ENCODE measurements at places on chromosomes 2 and 18.

DNA sequence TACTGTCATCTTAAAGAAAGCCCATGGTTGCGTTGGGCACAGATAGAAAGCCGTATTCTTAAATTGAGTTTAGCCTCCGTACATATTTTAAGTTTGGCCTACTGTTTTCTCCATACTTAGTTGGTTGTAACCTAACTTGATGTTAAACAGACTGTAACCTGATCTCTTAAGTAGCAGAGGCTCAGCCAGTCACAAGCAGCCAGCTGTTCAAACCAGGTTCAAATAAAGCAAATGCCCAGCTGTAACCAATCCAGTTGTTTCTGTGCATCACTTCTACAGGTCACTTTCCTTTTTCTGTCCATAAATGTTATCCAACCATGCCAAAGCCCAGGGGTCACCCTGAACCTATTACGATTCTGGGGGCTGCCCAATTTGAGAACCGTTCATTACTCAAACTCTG, 10.0 kb upstream of the THADA start:
- no peak for DNase-seq

GRCh38 chr2:190835303-190835930, 45.2 kb upstream of the GLS start:
- DNase-seq = no peak

- peak; percentile 14 for DNase-seq
Observed at GRCh38 chr2:31729442-31730092, 148.8 kb upstream of the SRD5A2 start.

GRCh38 chr2:71720283-71720560, 266.9 kb downstream of the DYSF start:
- no peak for DNase-seq

GRCh38 chr18:10249270-10249669, 205.2 kb upstream of the APCDD1 start:
- DNase-seq = no peak

- DNase-seq = no peak
Observed at GRCh38 chr2:31033032-31033431, 105.2 kb downstream of the GALNT14 start.

DNA sequence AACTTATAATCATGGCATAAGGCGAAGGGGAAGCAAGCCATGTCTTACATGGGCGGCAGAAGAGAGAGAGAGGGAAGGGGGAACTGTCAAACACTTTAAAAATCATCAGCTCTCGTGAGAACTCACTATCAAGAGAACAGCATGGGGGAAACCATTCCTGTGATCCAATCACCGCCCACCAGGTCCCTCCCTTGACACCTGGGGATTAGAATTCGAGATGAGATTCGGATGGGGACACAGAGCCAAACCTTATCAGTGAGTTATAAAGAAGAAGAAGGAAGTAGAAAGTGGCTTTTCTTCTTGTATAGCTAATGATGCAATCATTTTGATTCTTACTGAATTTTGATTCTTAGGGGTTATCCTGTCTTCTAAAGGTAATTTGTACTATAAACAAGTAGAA, 51.4 kb downstream of the SMCHD1 start:
- DNase-seq = no peak

DNA sequence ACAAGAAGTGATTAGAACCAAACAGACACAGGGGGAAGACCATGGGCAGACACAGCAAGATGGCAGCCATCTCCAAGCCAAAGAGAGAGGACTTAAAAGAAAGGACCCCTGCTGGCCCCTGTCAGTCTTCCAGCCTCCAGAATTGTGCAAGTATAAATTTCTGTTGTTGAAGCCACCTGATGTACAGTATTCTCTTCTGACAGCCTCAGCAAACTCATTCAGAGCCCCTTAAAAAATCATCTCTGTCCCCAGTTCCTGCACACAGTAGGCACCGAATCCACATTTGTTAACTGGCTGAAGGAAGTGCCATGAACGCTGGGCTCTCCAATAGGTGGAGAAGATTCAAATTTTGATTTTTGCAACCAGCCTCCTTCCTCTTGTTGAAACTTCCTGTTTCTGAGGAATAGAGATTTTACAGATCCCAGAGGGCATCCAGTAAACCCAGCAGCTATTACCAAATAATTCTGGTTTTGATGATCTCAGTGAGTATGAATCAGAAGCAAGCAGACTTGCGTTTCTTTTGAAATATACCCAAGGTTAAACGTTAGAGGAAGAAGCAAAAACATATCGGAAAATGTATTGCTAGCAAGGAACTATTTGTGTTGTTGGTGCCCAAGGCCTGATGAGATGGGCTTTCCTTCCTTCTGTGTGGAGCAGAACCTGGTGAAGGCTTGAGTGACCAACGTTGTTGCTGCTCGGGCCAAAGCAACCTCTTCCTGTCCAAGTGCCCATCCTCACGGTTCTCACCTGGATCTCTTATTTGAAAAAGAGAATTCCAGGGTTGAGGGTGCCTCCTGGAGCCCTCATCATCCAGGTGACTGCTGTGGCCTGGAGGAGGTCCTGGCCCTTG, 47.7 kb upstream of the PLB1 start:
- no peak for DNase-seq

DNA sequence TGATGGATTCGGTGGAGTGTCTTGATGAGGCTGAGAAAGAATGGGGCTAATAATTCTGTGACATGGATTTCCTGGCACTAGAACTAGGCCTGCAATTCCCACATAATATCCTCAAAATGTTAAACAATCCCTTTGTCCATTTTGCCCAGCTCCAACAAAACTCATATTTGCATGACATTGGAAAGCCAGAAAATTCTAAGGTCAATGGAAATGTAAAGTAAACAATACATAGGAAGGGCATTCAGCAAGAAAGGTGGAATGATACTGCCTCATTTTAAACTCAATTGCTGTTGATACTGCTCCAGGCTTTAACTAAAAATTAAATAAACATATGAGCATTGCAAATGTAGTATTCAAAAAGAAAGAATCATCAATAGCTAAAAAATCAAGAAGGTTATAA, 434.8 kb upstream of the SLC8A1 start:
- DNase-seq = no peak

GRCh38 chr2:85353876-85354285, 447 bp downstream of the RETSAT start:
- no peak for DNase-seq

GRCh38 chr18:30556112-30556511, 486.4 kb downstream of the DSC3 start:
- no peak for DNase-seq

DNA sequence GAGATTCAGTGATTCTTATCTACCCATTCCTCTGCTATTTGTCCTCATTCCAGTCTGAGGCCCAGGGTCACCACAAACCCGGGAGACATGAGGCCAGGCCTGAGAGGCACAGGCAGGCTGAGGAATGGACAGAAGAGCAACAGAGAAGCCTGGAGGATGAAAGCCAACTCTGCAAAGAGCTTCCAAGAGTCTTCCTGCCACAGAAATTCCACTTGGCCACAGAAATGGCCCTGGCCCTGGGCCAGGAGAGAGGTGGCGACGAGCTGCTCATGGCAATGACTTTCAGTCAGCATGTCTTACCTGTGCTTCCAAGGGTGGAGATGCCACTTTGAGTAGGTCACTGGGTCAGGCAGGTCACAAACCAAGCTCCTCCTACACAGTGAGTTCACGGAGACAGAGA, 155.3 kb upstream of the PKDCC start:
- no peak for DNase-seq

- no peak for DNase-seq
Observed at GRCh38 chr2:176781570-176782217, 430.9 kb upstream of the HNRNPA3 start.

DNA sequence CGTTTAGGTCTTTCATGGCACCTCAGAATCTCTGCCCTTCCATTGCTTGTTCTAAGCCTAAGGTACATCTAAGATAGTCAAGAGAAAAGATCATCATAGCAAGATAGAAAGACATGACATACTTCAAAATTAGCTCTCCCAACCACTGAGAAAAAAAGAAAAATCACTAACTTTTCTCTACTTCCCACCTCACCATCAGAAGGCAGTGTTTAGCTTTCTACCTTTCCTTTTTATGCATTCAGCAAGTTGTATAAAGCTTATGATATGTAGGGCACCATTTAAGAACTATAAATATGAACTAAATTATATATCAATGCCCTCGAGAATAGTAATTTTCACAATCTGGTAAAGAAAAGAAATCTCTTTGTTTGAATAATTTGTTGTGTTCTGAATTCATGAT, 331.8 kb upstream of the VWC2L start:
- no peak for DNase-seq

DNA sequence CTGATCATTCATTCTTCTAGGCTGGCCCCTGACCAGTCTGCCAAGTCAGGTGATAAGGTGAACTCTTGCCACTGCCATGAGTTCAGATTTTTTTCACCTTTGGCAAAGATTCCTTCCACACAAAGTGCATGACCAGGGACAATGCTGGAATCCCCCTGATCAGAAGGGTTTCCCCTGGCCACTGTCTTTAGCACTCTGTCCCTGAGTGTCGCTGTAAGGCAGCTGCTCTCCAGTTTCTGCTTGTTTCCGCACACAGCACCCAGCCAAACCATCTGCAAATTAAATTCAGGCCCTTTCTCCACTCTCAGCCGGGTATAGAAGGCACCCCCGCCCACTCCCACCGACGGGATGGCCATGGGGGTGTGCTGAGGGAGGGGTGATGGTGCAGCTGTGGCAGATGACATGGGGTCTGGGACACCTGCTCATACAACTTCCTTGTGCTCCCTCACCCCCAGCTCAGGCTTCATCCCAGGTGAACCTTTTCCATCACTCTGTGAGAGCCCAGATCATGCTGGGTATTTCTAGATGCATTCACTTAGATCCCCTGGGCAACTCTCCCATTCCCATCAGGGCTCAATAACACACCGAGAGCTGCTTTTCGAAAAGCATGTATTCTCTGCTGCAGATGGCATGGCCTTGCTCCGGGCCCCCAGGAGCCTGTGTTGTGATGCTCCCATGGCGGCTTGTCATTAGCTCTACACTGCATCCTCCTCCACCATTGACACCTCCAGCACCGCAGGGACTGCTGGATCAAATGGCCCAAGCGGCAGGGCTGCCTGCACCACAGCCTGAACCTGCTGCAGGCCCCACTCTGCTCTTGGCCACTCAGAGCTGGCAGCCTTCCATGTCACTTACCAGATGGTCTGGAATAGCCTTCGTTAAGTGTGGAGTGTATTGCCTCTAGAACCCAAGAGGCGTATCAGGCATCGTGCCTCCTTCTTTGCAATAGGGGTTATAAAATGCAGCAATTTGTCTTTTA, 52.3 kb upstream of the ROCK2 start:
- no peak for DNase-seq

GRCh38 chr2:235825946-235826345, 332.1 kb downstream of the AGAP1 start:
- DNase-seq = no peak

- no peak for DNase-seq
Observed at GRCh38 chr18:70822691-70823090, 533.8 kb downstream of the SOCS6 start.

- no peak for DNase-seq
Observed at GRCh38 chr2:213524164-213524563, 239.9 kb downstream of the SPAG16 start.

Data from epithelial cell of prostate (primary cell).